ENCODE measurements at places on chromosomes 16 and 17.
A peak's percentile ranks its signal among the peaks of the same experiment; 100 is the strongest.

GRCh38 chr16:86740906-86741799 is 162.8 kb downstream of the FOXL1 start:
- DNase-seq, result no peak

GRCh38 chr16:9012330-9012729 is 48.6 kb upstream of the USP7 start:
- DNase-seq, result no peak

DNA sequence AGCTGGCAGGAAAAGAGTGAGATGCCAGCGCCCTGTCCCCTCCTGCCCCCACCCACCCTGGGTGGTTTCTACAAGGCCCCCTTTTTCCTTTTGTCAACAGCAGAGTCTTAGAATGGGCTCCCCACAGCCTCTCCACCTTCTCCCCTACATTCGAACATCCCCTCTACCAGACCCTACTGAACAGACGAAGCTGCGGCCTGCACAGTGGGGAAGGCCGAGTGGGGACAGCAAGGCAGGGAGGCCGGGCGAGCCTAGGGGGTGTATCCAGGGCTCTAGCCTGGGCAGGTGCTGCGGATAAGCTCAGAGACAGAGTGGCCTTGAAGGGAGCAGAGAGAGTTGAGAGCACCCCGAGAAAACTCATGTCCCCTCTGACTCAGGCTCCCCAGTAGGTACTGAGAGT is 7.4 kb downstream of the ZACN start:
- DNase-seq, result no peak

GRCh38 chr17:31900877-31901276 is 631 bp downstream of the UTP6 start:
- peak; percentile 22 for DNase-seq
